ENCODE measurements at places on chromosomes 12 and 14. TPM values are rescaled to one million over a fixed set of nuclear protein-coding genes. Genes with fewer than 3 reads are reported as not detected.

- no peak for DNase-seq
Observed at GRCh38 chr12:117162633-117163032, 27.6 kb downstream of the FBXO21 start.

- no peak for DNase-seq
Observed at GRCh38 chr12:124110372-124110883, 137.4 kb downstream of the ZNF664 start.

DNA sequence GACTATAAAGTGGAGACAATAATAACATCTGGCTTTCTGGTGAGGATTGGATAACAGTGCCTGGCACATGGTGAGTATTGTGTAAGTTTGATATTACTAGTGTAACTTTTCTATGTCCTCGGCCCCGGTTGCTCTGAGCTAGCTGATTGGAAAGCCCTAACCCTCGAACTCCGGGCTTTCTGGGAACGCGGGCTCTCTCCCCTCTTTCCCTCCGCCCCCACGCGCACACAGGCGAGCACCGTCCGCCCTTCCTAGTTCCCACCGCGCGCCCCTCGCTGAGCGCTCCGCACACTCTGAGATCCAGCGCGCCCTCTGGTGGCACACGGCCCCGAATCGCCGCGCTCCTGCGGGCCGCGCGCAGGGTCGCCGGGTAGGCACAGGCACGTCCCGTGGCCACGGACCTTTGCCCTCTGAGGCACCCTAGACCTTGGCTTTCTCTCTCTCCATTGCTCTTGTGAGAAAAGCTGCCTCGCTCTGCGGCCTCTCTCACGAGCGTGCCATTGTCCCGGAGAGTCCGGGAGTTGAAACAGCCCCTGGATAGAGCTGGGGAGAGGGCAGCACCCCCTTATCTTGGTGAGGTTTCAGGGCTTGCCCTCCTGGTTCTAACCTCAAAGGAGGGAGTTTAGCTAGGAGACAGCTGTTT, 23.2 kb upstream of the ESRRB start:
- DNase-seq = peak; percentile 24

GRCh38 chr14:63288853-63289252, 29.9 kb downstream of the GPHB5 start:
- no peak for DNase-seq

- DNase-seq = no peak
Observed at GRCh38 chr14:64421166-64421565, 33.0 kb downstream of the MTHFD1 start.

DNA sequence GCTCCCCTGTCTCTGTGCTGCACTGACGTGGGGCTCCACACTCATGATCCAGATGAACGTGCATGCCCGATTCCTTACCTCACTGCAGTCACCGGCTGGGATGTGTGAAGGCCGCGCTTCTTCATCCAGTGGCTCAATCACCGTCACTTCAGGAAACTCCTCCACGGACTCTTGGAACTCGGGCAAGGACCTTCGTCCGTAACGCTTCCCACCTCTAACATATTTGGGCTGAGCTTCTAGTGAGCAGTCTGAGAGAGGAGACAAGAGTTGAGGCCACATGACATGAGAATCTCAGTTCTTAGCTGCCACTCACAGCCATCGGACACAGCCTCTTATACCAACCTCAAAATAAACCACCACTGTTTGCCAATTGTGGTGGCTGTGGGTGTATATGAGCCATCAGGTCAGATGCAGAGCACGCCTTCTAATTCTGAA, 38.3 kb downstream of the NIN start:
- no peak for DNase-seq

DNA sequence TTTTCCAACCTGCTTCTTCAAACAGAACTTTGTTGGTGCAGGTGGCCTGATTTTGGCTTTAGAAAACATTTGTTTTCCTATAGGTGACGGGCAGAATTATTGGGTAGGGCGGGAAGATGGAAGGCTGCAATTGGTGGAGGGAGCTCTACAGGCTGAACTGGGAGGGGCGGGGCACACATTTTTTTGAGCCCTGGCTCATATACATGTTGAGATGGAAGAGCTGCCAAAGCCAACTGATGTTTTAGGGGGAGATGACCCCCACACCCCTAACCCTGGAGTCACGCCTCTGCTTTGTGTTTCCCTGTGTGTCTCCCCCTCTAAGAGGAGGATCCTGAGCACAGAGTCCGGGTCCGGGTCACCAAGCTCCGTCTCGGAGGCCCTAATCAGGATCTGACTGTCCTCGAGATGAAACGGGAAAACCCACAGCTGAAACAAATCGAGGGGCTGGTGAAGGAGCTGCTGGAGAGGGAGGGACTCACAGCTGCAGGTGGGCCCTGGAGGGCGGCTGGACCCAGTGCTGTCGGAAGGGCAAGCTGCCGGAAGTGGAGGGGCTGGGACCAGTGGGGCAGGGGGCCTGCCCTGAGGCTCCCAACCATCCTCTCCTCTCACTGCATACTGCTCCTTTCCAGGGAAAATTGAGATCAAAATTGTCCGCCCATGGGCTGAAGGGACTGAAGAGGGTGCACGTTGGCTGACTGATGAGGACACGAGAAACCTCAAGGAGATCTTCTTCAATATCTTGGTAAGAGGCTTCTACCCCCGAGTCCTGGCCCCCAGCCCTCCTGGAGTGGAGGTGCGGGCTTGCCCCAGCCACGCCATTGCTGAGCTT, 18.6 kb downstream of the AGAP2 start:
- no peak for DNase-seq

- no peak for DNase-seq
Observed at GRCh38 chr12:45183246-45183645, 32.6 kb upstream of the ANO6 start.

- no peak for DNase-seq
Observed at GRCh38 chr12:41907550-41907949, 237.1 kb downstream of the GXYLT1 start.

DNA sequence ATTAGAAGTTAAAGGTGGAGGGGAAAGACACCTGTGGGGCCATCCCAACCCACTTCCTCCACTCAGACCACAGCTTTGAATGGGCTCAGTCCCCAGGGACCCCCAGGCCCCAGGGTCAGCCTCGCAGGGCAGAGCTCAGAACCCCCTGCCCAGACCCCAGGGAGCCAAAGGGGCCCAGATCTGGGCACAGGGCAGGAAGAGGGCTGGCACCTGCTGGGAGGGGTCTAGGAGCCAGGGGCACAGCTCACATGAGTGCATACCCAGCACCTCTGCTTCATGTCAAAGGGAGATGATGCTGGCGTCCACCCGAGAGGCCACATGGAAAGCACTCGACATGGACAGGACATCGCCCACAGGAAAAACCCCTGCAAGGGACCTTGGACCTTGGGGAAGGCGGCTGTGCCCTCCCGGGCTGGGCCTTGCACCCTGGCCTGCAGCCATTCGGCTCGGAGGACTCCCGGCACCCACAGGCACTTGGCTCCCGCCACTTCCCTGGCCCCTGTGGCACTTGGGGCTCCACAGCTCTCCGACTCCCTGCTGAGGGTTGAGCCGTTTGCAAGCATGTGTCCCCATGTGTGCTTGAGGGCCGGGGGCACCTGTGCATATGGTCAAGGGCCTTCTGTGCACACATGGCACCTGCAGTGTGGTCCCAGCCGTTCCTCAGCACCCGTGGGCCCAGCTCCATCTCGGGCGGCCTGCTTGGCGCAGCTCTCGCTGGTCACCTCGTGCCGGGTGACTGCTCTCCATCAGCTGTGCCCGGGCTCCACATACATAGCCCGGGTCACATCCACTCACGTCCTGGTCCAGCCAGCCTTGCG, 7.8 kb upstream of the AMN start:
- no peak for DNase-seq

DNA sequence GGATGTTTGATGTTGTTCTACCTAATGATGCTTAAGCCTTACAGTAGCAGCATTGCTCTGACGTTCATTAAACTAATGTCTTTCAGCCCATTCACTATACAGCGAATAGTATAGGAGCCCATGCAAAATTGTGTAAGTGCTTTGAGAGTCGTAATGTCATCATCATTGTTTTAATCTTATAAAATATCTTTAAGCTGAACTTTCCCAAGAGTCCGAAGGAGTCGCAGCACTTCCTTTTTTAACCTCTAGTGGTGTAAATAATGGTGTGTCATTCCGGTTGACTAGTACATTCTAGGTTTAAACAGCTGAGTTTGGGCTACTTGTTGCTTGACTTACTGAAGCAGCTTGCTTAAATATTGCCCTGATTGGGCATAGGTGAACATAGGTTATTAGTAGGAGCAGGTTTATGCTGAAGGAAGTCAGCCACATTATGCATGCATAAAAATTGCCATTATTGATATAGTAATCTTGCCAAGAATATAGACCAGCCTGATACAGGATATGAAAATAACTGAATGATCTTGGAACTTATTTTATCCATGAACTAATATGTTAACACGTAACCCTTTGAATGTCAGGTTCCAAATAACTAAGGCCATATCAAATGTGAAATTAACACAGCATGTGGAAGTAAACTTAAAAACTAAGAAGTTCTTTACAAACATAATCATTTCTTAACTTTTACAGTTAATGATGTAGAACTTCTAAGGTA, 2.6 kb downstream of the WNK1 start:
- peak; percentile 64 for DNase-seq

DNA sequence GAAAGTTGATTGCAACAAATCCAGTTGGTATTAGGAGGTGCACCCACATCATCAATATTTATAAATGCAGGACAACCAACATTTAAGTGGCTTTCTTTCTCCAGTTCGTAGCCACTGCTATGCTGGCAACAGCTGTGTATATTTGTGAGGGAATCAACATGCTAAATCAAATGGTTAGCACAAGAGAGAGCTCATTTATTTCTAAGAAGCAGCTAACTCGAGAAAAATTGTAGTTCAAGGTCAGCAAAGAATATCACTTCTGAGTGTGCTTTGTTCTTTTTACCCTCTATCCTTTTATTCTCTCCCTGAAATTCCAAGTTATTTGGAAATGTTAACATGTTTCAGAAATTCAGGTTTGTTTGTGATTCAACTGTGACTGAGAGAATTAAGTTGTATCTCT, 137.3 kb downstream of the NAV3 start:
- DNase-seq = no peak

- DNase-seq = no peak
Observed at GRCh38 chr12:67484791-67485480, 163.6 kb upstream of the DYRK2 start.

GRCh38 chr12:108921946-108922345, 42.1 kb downstream of the DAO start:
- no peak for DNase-seq

GRCh38 chr14:100815478-100816285, 10.2 kb upstream of the MEG3 start:
- no peak for DNase-seq

- no peak for DNase-seq
Observed at GRCh38 chr12:67539946-67540345, 108.6 kb upstream of the DYRK2 start.

DNA sequence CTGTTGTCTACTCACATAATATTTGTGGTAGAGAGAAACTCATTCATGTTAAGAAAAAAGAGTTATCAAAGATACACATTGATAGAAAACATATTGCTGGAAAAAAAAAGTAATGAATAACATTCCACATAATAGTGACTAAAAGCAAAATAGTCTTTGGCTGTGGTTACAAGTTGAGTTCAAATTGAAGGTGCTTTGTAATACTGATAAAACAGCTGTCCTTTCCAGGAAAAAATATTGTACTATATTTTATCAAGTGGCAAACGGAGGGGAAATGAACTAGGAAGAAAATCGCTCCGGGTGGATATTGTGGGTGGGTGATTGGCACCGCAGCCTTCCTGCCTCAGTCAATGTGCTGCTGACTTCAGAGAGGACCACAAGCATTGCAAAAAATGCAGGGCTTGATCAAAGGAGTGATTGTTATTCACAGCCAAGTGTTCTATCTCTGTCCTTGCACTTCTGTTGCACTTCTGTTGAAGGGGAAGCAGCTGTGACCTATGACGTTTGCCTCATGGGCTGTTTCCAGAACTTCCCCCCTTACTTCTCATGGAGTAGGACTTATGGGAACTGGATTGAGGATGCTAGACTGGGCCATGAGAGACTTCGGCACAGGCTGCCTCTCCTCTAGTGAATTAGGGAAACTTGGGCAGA, 114.4 kb downstream of the VRK1 start:
- no peak for DNase-seq

GRCh38 chr14:77830692-77831091, 30.8 kb downstream of the ADCK1 start:
- no peak for DNase-seq

DNA sequence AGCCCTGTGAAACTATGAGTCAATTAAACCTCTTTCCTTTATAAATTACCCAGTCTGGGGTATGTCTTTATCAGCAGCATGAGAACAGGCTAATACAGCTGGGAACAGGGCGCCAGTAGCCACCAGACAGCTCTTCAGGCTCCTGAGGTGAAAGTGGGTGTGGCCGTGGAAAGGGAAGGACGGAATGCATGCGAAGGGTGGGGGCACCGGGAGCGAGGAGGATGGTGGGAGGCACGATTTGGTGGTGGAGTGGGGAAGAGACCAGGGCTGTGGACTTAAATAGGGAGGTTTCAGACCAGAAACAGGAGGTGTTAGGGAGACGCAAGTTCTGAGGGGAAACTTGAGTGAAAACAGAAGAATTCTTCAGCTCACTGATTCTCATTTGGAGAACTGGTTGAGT, 44.1 kb upstream of the CHST11 start:
- DNase-seq = no peak

DNA sequence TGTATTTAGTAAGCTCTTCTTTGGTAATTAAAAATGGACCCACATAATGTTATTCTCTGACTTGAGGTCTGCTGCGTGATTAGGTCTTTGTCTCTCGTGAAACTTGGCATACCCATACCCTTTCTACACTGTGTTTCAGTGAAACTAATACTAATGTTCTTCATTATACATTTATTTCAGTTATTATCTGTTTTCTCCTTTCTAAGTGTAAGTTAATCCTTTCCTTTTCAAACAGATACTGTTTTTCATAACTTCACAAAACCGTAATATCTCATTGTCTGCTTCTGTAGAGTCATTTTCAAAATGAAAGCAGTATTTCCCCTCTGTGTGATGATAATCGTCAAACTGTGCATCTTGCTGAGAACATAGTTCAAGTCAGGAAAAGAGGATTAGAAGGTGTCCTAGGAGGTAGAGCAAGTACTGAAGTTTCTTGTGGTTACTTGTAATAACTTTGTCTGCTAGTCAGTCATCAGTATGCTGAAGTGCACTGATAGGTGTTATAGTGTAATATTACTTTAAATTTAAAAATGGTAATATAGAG, 15.9 kb downstream of the PYROXD1 start:
- DNase-seq = peak; percentile 31

The JAG2 gene
- polyA plus RNA-seq = not detected

The ASCL1 gene
- polyA plus RNA-seq = not detected

The RPL10L gene
- not detected for polyA plus RNA-seq

The TSPAN8 gene
- not detected for polyA plus RNA-seq

The ARHGAP9 gene
- 206 TPM for polyA plus RNA-seq

The OTOGL gene
- not detected for polyA plus RNA-seq

The ANAPC7 gene
- 28.8 TPM for polyA plus RNA-seq

The ZFYVE26 gene
- 4.2 TPM for polyA plus RNA-seq

The LRRIQ1 gene
- not detected for polyA plus RNA-seq

The RNASE4 gene
- 2.5 TPM for polyA plus RNA-seq

The NRXN3 gene
- not detected for polyA plus RNA-seq

The NYNRIN gene
- polyA plus RNA-seq = 0.02 TPM

The STON2 gene
- not detected for polyA plus RNA-seq

The SSPN gene
- not detected for polyA plus RNA-seq
